Hepatocyte (in vitro differentiated cells): ENCODE measurements at places on chromosomes 3 and 15.

DNA sequence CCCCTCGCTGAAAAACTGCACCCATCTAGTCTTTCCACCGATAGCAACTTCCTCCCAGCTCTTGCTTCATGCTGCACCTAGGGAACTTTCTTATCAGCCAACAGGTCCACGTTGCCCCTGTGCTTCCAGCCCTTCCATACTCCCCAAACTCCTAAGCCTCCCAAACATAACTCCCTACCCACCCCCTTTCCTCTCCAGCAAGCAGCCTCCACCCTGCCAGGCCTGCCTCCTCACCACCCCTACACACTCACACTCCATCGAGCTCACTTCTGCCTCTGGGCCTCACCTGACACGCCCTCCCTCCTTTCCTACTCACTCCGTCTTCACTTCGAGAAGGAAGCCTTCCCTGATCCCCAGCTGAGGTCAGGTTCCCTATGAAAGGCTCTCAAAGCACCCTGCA is 8.1 kb downstream of the INSYN1 start:
- no peak for DNase-seq

- DNase-seq: peak; percentile 28
Observed at GRCh38 chr3:179750720-179751328, 98.0 kb downstream of the USP13 start.

DNA sequence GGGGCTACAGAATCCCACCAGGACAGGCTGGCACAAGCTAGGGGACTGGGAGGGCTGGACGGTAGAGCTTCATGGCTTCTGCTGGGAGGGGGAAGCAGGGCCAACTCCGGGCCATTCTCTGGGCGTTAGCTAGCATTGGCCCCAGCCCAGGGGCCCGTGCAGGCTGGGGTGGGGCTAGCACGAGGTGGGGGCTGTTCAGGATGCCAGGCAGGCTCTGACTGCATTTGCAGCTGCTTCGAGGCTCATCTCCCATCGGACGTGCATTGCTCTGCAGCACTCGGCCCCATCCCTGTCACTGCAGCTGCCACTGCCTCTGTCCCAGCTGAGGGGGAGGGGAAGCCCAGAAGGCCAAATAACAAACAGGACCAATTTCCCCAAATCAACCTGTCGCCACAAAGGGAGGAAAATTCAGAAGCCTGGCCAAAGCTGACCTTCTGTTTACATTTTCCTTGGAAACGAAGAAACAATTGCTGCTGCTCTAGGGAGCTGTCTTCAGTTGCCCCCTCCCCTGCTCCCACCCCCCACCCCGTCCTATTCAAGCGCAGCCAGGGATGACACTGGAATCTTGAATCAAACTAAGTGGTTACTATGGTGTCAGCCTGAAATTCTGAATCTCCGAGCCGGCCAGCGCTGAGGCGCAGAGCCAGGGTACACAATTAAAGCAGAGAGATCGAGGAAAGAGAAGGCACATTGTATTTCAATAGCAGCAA is 138.8 kb upstream of the PRR20G start:
- DNase-seq: no peak

GRCh38 chr15:101318839-101319238 is 23.8 kb upstream of the SNRPA1 start:
- DNase-seq: no peak

- no peak for DNase-seq
Observed at GRCh38 chr15:37898362-37898761, 36.1 kb upstream of the TMCO5A start.

- peak; percentile 28 for DNase-seq
Observed at GRCh38 chr3:167350245-167350862, 29.7 kb downstream of the ZBBX start.

DNA sequence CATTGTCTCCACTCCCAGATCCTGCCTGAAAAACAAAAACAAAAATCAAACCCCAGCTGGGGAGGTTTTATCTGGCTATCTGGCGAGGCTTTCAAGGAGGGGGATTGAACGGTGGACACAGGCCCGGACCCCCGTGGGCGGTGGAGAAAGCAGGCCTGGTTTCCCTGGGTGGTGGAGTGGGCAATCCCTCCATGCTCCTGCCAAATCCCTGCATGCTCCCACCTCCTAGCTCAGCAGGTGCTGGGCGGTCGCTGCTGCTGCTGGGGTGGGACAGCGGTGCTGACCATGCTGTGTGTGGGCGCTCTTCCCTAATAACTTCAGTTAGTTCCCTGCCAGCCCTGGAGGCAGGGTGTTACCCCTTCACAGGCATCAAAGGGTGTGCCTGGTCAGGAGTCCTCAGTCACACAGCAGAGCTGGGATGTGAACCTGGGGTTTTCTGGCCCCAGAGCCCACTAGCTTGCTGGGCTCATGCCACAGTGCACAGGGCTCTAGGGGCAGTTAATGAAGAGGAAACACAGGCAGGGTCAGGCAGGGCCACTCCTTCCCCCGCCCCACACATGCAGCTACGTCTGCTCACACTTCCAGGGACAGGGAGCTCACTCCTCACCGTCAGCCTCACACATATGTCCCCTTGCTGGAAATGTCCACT is 15.9 kb upstream of the PLXND1 start:
- no peak for DNase-seq

- no peak for DNase-seq
Observed at GRCh38 chr3:184341925-184342324, 4.5 kb downstream of the FAM131A start.

DNA sequence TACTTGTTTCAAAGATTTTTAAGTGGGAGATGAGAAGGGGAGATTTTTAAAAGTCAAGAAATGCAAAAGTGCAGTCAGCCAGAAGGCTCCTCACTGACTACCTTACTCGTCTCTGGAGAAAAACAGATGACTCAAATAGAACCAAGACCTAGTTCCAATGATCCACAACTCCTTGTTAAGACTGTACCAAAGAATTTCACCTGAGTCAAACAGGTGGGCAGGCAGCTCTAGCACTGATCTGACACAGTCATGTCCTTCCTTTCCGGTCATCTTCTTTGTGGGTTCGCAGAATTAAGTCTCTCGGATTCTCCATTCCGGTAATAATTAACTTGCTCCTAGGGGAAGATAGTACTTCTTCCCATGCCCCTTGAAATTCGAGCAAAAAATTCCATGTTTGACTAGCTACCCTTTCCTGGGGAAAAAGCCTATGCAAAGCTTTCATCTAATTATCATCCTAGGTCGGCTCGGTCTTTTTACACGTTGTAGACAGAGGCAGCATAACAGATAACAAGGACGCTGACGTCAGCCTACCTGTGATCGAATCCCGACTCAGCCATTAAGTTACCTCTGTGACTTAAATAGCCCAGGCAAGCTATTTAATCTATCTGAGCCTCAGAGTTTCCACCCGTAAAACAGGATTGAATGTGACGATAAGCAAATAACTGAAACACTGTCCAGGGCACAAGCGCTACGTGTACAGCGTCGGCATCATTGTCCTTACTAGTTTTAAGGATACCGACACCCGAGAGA is 758 bp downstream of the SELENOK start:
- peak; percentile 82 for DNase-seq

DNA sequence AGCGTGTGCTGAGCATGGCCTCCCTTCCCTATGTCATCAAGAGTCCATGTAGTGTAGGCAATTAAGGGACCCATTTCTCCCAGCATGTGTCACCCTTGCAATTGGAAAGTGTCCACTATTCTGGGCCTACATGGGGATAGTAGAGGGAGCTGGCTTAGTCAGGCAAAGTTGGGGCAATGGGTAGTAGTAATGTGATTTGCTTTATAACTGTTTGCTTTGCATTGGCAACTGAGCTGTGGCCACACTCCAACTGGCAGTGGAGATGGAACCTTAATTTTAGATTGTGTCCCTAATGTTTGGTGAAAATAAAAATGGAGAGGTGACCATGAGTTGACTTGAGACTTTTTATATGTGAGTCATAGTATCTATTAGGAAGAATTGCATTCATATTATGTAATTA is 97.7 kb upstream of the SAMMSON start:
- DNase-seq: no peak

GRCh38 chr3:67678665-67679064 is 24.3 kb upstream of the SUCLG2 start:
- DNase-seq: no peak

DNA sequence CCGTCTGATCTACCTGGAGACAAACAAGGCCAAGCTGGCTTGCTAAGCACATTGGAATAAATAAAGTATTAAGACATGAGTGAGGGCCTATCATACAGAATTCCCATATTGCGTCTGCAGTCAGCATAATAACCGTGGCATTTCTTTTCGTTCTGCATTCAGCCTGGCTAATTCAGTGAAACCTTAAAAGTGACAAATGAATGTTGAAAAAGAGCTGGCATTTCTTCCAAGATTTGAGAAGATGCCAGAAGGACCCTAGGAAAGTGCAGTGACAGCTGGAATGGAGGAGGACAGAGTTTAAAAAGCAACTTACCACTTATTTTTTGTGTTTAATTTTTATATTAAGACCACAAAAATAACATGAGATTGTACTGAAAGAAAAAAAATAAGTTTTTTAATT is 67.1 kb downstream of the SUCLG2 start:
- DNase-seq: no peak

DNA sequence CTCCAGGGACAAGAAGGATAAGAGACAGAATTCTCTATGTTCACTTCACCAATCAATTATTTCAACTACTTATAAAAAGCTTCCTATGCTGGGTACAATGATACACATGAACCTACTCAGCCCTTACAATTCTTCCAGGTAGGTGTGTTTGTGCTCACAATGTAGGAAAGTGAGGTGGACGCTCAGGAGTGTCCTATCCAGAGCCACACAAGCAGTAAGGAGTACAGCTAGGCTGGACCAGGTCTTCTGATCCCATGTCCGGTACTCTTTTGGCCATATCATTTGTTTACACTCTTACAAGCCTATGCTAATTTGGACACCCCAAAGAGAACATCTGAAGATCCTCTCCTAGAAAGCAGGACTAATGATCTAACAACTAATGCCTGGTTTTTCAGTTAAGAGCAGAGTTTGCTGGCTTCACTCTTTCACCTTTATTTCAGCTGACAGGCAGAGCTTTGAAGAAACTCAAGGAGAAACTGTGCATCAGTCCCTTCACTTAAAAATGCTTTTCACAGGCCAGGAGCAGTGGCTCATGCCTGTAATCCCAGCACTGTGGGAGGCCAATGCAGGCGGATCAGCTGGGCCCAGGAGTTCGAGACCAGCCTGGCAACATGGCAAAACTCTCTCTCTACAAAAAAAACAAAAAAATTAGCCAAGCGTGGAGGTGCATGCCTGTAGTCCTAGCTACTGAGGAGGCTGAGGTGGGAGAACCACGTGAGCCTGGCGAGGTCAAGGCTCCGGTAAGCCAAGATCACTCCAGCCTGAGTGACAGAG is 27.5 kb downstream of the IGF2BP2 start:
- no peak for DNase-seq

- no peak for DNase-seq
Observed at GRCh38 chr3:72133329-72134011, 348.5 kb upstream of the PROK2 start.

GRCh38 chr3:117885011-117885441 is 1149.6 kb downstream of the IGSF11 start:
- no peak for DNase-seq

DNA sequence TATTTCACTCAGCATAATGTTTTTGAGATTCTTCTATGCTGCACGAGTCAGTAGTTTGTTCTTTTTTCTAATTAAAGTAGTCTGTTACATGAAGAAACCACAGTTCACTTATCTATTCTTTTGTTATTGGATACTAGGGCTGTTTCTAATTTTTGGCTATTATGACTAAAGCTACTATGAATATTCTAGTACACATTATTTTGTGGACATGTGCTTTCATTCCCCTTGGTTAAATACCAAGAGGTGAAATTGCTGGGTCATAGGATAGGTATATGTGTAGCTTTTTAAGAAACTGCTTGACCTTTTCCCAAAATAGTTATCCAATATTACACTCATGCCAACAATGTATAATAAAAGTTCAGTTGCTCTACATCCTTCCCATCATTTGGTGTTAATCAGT is 8.9 kb downstream of the PDE8A start:
- DNase-seq: no peak

GRCh38 chr15:39438260-39438659 is 142.6 kb upstream of the THBS1 start:
- DNase-seq: no peak
